ENCODE measurements at places on chromosomes 12 and 14.

DNA sequence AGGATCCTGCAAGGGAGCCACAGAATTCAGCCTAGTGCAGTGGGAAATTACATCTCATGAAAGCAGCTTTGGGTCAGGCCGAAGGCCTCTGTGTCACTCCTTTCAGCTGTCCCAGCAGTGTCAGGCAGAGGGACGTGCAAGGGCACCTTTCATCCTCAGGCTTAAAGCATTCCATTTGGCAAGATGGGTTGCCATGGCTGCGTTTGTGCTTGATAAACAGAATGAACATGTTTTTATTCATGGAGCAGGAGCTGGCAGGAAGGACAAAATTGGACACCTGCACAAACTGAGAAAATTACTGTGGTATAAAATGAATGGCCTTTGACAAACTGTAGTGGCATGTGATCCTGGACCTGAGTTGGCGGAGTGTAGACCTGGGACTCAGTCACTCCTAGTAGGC, 29.4 kb downstream of the ACAD10 start:
- DNase-seq = no peak

DNA sequence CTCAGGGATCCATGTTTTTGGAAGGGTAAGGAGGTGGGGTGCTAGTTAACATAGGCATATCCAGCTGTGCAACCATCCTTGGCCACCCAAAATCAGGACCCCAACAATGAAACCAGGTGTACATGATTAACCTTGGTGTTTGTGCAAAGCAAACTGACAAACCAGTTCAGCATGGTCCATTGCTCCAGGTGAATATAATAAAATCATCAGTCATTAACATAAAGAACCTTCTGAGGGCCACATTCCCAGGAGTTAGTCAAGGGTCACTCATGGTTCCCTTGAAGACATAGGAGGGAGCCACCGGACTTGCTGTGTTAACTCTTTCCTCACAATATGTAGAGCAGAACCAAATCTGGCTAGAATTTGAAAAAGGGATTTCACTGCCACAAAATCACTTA, 17.8 kb downstream of the SLC38A2 start:
- DNase-seq = no peak

- DNase-seq = no peak
Observed at GRCh38 chr12:114776731-114777442, 92.9 kb upstream of the TBX3 start.

DNA sequence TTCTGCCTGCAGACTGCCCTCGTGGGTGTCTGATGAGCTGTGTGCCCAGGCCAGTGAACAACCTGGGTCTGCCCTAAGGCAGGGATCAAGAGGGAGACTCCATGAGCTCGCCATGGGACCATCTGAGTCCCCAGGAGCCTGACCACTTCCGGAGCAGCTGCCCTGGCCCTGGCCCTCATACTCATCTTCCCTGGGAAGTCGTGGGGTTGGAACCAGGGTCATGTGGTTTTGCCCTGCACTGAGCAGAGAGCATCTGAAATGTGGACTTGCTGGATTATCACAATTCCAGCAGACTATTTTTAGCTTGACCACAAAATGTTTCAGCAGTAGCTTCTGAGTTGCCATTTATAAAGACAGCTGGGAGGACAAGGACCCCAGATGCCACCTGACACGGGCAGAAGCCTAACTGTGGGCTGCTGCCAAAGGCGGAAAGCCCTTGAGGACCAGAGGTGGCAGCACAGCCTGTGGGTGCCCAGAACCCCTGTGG, 6.7 kb downstream of the BTBD6 start:
- DNase-seq = no peak

DNA sequence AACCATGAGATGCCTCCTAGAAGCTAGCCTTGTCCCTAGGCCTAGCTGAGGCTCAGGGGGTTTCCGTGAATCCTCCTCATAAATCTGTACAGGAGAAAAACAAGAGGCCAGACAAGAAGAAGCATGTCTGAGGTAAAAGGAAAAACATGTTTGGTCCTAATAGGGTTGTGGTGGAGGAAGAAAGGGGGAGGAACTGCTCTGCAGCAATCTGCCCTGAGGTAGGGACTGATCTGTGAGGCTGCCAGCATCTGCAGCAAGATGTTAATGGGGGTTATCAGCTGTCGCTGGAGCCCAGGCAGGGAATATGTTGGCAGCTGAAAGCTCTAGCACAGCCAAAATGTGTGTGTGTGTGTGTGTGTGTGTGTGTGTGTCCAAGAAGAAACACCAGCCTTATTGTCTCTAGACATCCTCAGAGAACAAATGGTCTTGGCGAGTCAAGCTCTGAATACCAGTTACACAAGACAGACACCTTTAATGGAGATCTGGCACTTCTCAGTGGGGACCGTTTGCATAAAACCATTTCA, 218.5 kb downstream of the NUAK1 start:
- no peak for DNase-seq

GRCh38 chr12:94561943-94562411, 88.4 kb downstream of the TMCC3 start:
- peak; percentile 81 for DNase-seq

DNA sequence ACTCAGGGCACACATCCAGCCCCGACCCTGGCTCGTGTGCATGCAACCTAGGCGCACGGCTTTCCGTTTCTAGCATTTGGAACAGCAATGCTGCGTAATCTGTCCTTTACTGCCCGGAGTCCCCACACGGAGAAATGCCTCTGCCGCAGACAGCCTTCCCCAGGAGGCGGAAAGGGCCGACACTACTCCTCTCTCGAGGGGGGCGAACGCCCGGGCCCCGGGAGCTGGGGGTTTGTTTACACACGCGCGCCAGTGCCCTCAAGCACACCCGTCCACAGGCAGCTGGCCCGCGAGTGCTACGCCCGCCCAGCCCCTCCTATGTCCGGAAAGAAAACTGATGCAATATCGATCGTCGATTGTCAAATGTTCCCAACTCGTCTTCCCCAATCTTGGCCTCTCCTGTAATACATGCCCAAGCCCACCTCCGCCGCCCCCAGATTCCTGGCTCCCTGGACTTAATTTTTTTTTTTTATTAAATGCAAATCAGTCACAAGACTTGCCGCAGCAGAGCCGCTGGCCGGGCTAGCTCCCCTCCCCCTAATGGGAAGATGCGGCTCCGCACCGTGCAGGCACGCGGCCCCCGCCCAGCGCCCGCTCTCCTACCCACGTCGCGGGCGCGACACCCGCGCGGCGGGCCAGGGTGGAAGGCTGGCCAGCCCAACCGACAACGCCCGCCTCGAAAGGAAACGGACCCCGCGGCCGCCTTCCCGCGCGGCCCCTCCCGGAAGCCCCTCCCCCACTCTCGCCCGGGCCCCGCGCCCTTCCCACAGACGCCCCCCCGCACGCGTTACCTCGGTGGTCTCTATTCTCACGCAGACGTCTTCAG, 642 bp downstream of the SLC38A2 start:
- DNase-seq = no peak

DNA sequence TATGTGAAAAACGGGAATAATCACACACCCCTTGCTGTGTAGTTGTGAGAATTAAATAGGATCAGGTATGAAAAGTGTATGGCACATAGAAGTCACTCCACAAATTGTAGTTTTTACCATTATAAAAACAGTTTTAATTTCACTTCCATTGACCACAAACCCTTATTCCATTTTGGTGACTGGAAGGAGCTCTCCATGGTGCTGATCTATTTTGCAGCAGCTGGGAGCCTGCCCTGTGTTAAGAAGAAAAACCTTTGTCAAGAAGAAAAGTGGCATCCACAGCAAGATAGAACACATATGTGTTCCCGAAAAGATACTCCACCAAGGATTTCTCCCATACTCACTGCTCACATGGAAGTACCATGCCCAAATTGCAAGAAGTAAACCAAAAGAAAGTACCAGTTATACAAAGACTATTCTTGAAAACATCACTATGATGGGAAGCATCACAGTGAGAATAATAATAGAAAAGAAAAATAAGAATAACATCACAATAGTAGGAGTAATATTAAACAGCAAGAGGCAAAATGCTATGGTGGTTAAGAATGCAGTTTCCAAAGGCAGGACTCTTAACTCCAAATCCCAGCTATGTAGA, 58.7 kb downstream of the TUNAR start:
- peak; percentile 54 for DNase-seq

GRCh38 chr12:31822761-31823160, 93.9 kb upstream of the AMN1 start:
- no peak for DNase-seq

DNA sequence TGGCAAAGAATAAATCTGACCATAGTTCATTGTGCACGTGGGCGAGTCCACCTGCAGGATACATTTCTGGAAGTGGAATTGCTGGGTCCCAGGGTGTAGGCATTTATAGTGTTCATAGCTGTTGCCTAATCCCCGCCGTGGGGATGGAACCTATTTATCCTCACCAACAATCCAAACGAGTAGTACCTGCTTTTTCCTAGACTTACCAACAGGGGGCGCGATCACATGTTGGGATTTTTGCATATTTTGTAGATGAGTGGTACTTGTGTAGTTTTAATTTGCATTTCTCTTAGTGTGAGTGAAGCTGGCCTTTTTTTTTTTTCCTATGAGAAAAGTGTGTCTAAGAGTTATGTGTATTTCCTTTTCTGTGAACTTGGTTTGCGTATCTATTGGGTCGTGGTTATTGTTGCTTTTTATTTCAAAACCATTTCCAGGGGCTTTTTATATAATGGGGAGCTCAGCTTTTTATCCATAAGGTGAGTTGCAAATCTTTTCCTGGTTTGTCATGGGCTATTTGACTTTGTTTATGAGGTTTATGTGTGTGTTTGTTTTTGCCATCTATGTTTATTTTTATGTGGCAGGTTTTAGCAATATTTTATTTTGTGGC, 67.2 kb downstream of the CCDC92 start:
- peak; percentile 88 for DNase-seq

DNA sequence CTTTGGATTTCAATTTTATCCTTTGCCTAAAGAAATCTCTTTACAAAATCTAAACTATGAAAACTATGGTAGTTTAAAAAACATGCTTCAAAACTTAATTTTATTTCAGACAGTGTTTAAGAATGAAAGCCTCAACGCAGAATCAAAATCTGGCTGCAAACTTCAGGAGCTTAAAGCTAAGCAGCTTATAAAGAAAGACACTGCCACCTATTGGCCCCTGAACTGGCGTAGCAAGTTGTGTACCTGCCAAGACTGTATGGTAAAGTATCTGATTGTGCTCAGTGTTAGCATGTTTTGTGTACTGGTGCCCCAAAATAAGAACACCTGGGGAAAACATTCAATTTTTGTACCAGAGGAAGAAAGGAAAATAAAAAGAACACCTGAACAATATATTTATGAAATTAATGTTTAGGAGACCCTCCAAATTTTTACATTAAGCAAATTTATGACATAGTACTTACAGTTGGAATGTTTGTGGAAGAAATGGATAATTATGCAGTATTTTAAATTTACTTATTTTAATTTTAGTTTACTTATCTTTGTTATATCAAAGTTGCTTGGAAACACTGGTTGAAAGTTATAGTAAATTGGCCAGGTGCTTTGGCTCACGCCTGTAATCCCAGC, 12.2 kb downstream of the UBR7 start:
- DNase-seq = peak; percentile 79

GRCh38 chr14:72631401-72631800, 262.5 kb downstream of the DPF3 start:
- DNase-seq = no peak

DNA sequence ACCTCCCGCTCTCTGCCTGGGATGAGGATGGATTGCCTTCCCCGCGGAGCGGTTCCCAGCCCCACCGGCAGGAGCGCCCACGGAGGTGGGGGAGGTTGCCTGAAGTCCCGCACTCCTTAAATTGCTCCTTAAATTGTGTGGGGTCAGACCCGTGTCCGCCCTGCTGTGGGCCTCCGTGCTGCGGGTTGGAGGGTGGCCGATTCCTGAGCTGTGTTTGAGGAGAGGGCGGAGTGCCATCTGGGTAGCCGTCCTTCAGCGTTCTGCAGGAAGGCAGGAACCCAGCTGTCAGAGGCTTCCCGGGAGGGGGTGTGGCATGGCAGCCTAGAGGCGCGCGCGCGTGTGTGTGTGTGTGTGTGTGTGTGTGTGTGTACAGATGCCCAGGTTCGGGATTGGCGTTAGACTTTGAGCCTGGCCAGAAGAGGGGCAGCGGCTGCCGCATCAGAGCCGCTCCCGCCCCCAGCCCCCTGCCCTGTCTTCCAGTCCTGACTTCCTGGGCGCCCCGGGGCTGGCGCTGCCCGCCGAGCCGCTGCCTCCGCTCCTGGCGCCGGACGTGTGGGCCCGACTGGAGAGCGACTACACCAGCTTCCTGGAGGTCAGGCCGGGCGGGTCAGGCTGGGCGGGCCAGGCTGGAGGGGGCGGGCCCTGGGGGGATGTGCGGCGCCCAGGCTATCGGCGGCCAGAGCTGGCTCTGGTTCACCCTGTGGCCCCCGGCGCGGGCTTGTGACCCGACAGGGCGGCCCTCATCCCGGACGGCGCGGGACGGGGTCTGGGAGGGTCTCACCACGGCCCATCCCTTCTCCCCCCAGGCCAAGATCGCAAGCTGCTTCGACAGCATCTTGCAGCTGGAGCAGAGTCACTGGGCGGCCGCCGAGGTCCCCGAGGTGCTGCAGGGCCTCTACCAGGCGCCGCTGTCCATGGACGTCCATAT, 9.2 kb downstream of the EXOC3L4 start:
- no peak for DNase-seq

- no peak for DNase-seq
Observed at GRCh38 chr14:67765192-67765834, 51.1 kb downstream of the ZFYVE26 start.

- no peak for DNase-seq
Observed at GRCh38 chr12:65535946-65536345, 257.5 kb downstream of the MSRB3 start.

GRCh38 chr12:49553512-49554088, 14.3 kb downstream of the MCRS1 start:
- DNase-seq = peak; percentile 78

DNA sequence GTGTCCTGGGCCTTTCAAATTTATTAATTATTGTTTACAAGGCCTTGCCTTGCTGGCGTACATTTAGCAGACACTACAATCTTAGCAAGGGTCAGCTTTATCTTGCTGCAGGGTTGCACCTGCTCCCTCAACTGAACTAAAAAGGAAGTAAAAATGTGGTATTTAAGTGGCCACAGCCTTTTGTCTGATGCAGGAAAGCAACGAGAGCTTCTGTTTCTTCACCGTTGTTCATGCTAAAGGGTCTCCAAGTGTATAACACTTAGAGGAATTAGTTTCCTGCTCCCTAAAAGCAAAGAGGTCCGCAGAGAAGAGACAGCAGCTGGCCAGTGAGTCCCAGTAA, 62.8 kb upstream of the EGLN3 start:
- DNase-seq = no peak

DNA sequence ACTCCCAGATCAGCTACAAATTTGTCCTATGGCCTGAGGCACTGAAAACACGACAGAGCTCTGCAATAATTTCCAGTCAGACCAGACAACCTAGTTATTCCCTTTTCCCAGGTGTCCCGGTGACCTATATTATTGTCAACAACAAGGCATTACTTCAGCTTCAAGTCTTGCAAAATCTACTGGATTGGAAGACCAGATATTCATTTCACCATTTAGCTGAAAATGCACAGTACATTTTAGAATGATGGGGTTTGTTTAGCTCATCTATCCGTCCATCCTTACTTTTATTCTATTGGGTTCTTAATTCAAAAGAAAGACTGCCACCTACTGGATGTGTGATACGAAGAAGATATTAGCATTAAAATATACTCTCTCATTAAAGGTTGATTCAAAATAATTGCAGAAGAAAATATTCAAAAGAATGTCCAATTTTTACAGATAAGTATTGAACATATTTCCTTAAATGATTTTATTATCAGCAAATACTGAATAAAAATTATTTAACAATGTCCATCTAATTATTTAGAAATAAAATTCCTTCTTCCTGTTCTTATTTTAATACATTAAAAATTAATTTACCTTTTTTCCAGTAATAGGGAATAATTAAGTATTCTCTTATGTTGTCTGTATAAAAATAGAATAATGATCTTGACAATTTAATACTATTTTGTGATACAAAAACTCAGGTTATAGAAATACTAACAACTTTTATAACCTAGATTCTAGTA, 244.9 kb upstream of the LRIG3 start:
- peak; percentile 49 for DNase-seq

All from NAMALWA (cell line).